SK-N-DZ (cell line): ENCODE measurements at places on chromosomes 7 and 10.
A peak's percentile ranks its signal among the peaks of the same experiment; 100 is the strongest.

DNA sequence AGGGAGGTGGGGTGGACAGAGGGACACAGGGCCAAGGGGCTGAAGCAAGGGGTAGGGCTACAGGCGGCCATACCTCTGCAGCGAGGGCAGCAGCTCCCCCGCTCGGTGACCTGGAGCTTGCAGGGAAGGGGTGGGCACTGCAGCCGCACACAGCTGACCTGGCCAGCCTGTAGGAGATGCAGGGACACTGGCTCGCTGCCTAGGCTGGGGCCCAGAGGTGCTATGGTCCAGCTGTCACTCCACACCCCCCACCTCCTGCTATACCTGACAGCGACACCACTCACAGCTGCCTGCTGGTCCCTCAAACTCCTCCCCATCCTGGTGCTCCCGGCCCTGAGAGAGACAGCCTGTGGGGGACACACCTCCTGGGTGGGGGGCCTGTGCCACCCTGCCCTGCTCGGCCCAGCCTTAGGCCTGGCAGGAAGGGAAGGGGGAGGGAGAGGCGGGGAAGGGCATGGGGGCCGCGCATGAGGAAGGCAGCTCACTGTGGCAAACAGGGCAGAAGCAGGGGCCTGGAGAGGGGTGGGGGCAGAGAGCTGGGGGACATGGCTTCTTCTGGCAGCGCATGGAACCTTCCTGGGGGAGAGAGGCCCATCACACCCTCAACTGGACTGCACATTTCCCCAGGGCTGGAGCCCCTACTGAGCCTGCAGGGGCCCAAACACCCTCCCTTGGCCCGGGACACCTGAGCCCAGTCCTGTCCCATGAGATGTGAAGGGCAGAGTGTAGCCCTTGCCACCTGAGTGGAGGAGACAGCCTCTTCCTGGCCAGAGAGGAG, 23.9 kb downstream of the ATP6V1F start:
- no peak for DNase-seq

DNA sequence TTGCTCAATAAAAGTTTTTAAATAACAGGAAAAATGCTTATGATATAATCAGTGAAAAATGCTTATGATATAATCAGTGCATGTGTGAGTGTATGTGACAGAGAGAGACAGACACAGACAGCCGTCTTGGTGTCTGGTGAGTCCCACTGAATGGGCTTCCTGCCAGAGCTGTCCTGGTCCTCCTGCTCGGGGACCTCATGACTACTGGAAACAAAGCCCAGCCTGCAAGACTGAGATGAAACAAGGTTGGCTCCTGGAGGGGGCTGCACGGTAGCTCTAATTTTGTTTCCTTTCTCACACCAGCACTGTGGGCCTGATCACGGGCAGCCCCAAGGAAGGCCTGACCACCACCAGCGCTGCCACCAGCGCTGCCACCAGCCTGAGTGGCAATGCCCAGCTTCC, 57.3 kb downstream of the NRP1 start:
- peak; percentile 53 for DNase-seq

DNA sequence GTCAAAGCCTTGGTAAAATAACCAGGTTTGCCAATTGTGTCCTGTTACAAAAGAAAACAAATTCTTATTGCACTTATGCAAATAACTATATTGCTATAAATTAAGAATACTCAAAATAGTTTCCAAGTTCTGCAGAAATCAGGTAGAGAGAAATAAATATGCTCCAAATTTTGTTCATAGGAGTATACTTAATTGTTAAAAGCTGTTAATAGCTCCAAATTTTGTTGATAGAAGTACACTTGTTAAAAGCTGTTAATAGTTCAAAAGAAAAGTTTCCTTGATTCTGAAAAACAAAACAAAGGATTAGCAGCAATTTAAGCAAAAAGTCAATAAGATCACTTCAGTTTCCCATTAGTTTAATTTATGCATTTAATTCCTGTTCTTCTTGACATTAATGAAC, 46.4 kb upstream of the ZNF138 start:
- DNase-seq = no peak

- DNase-seq = no peak
Observed at GRCh38 chr10:84074521-84074920, 64.8 kb upstream of the GHITM start.

- DNase-seq = no peak
Observed at GRCh38 chr10:48456361-48456804, 148.5 kb downstream of the ARHGAP22 start.

GRCh38 chr10:35349389-35349915, 13.1 kb downstream of the CCNY start:
- DNase-seq = no peak

GRCh38 chr7:151794508-151795167, 82.3 kb downstream of the PRKAG2 start:
- peak; percentile 75 for DNase-seq

GRCh38 chr7:100406767-100407166, 21.7 kb downstream of the ZCWPW1 start:
- no peak for DNase-seq

GRCh38 chr10:110399106-110399964, 94.6 kb upstream of the SMNDC1 start:
- no peak for DNase-seq

DNA sequence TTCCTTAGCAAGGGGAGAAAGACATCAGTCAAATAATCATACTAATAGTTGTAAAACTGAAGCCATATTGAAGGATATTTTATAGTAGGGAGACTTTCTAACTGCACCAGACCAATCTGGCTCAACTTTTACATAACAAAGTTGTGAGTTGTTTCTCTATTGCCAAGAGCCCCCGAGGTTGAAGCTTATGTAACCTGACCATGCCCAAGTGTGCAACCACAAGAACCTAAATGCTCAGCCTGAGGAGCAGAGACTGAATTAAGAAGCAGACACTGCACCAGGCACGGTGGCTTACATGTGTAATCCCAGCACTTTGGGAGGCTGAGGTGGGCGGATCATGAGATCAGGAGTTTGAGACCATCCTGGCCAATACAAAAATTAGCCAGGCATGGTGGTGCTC, 77.3 kb upstream of the ARMC3 start:
- DNase-seq = no peak

GRCh38 chr7:20301311-20301939, 29.3 kb upstream of the ITGB8 start:
- DNase-seq = no peak

DNA sequence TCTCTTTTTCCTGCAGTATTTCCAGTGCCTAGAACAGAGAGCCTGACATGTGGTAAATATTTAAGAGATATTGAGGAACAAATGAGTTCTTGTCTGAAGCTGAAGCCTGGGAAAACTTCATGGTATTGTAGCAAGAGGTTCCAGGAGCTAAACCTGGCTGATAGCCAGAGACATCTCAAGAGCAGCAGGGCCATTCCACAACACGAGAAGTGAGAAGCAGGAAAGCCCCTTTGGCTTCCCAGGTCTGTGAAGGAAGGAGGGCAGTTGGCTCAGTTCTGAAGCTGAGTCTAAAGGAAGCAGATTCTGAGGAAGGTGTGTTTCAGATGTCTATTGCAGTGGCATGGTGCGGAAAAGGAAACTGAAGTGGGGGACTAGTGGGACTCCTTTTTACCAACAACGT, 63.8 kb upstream of the FAM204A start:
- no peak for DNase-seq

GRCh38 chr10:79938728-79939406, 10.0 kb downstream of the SFTPD start:
- peak; percentile 75 for DNase-seq

DNA sequence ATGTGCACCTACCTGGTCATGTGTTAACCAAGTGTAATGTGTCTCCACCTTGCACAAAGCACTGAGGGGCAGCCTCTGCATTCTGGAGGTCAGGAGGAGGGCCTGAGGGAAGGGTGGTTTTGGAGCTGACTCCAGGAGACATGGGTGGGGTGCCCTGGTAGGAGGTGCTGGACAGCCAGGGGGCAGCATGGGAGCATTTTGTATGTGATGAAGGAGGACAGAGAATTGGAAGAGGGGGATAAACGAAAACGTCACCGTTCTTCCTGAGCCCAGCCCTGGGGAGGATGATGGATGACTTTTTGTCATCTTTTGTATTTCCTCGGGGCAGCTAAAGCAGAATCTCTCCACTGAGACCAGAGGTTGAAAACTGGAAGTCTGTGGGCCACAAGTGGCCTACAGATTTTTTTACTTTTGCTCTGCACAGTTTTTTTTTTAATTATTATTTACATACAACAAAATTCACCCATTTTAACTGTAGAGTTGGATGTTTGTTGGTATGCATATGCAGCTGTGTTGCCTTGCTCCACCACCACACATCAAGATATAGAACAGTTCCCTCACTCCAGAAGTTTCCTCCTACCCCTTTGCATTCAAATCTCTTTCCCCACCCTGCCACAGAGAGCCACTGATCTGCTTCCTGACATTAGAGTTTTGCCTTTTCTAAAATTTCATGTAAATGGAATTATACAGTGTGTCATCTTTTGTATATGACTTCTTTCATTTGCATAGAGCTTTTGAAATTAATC, 242.5 kb downstream of the VTI1A start:
- DNase-seq = peak; percentile 8

DNA sequence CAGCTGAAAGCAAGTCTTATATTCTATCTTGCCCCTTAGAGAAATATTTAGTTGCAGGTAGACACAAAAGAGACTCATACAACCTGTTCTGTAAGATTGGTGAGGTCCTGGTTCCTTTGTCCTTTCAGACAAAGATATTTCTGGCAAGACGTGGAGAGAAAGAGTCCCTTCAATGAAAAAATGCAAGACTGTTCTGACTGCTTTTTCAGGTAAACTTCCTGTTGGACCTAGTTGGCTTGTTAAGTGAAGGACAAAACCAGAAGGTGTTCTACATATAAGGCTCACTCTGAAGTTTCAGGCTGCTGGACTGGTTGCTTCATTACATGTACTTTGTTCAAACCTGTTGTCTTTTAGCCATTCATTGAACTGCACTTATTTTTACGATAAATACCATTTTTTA, 119.0 kb upstream of the PTPRZ1 start:
- no peak for DNase-seq

GRCh38 chr7:91137788-91138368, 126.4 kb upstream of the FZD1 start:
- no peak for DNase-seq

DNA sequence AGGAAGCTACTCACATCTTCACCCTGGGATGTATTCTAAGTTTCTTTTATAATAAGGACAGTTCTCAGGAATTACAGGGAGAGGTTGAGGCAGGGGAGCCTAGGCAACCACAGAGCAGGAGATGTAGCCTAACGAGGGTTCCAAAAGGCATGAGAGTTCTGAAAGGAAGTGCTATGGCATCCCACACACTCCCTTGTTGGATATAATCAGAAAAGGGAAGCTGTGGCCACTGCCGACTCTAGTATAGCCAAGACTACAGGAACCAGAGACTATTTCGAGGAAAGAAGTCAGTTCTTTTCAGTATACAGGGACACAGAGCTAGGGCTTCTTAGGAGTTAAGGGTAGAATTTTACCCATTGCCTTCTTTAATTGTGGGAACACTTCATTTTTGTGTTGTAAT, 11.0 kb downstream of the PRR15 start:
- DNase-seq = no peak

DNA sequence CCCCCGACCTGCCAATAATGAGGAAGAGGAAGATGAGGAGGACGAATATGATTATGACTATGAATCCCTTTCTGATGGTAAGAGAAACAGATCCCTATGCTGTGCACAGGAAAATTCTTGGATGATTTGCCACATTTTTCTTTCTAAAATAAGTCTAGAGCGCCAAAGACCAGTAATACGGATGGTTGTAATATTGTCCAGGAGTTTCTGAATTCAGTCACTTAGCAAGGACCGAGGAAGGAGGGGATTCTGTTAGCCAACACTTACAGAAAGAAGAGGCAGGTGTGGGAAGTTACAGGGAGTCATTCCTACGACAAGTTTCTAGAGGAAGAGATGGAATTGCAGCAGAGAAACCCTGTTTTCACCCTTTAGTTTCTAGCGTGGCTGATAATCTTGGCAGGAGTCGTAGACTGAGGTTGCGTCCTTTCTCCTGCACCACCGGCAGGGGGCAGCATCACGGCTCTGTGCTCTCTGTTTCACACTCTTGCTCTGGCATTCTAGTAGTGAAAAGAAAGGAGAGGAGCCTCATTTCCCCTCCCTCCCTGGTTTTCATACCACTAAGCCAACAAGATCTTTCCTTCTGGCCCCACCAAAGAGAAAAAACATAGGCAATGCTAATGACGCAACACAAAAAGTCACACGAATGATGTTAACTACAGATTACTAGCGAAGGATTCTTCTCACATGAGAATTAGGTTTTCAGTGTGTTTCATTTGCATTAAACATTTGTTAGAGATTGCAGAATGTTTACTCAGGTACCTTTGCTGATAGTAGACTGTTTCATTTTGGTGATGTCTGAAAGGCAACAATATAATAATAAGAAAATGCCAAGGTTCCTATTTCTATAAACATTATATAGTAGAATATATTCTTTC, 82.7 kb downstream of the NOC3L start:
- DNase-seq = peak; percentile 48

GRCh38 chr10:130481936-130482335, 345.7 kb downstream of the GLRX3 start:
- no peak for DNase-seq

DNA sequence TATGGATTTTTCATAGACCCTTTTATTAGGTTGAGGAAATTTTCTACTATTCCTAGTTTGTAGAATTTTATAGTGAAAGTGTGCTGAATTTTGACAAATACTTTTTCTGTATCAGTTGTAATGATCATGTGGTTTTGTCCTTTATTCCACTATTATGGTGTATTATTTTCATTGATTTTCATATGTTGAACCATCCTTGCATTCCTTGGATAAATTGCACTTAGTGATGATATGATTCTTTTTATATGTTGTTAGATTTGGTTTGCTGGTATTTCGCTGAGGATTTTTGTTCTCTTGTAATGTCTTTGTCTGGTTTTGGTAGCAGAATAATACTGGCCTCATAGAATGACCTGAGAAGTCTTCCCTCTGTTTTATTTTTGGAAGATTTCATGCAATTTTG, 140.6 kb upstream of the CDK6 start:
- DNase-seq = no peak

DNA sequence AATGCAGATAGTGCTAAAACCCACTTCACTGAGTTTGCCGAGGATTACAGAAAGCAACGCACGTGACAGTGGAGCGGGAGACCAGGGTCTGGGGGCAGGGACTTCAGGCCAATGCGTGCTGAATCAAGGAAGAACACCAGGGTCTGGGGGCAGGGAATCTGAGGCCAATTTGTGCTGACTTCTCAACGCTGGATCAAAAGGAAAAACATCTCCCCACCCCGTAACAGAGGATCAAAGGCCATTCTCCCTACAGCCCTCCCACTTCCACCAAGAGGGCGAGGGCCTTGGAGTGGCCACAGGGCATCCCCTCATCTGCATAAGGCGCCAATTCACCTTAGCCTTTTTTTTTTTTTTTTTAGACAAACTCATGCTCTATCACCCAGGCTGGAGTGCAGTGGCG, 22.3 kb upstream of the BNIP3 start:
- no peak for DNase-seq

GRCh38 chr10:78035933-78036583, 2.4 kb downstream of the RPS24 start:
- DNase-seq = no peak

DNA sequence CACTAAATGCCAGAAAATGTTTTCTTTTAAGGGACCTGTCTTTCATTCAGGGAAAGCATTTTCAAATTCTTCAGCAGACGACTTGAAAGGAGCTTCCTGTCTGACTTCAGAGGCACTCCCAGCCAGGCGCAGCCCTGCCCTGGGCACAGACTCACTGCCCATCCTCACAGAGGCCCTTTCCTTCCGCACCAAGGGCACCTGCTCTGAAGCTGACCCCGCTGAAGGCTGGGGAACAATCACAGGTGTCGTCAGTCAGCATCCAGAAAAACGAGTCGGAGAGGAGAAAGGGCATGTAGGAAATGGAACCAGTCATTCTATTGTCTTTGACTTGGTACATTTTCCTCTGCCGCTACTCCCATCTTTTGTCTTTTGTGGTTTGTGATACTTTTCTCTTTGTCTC, 125.3 kb upstream of the PARD3 start:
- DNase-seq = no peak
